ENCODE measurements at places on chromosomes 3 and 15.

GRCh38 chr3:129947538-129948240 lies 26.8 kb upstream of the TRH start:
- no peak for DNase-seq

- no peak for DNase-seq
These were observed 21.4 kb upstream of the MUC20 start for GRCh38 chr3:195699388-195699771.

DNA sequence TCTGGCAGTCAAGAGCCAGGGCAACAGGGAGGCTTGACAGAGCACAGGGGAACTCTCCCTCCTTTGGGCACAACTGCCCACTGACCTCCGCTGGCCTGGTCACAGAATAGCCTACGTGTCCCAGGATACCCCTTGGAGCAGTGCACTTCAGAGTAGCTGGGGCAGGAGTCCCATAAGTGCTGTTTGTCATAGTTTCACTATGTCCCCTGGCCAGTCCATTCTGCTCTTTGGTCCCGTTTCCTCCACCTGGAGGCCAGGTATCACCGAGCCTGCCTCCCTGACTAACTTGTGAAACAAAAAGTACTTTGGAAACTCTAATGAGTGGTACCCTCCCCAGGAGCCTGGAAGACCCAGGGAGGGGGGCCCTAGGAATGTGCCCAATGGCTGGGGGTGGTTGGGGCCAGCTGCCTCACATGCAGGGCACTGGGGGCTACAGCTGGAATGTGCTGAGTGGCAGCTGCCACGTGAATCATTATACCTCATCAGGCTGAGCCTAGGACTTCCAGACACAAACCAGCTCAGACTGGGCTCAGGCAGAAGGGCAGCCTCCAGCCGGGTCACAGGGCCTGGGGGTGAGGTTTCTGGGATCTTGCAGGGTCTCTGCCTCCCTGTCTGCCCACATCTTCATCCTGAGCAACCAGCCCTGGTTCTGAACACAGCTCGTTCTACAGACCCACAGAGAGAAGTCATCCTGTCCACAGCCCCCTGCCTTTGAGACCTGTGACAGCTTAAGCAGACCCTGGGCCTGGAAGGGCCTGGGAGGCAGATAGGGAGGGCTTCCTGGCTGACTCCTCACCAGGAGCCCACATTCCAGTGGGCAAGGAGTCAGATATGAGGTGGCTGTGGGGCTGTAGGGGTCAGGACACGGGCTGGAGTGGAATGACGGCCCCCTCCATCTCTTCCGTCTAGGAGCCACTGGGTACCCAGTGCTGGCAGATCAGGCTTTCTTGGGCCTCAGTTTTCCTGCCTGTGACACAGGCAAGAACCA lies 914 bp upstream of the PTH1R start:
- DNase-seq: no peak

DNA sequence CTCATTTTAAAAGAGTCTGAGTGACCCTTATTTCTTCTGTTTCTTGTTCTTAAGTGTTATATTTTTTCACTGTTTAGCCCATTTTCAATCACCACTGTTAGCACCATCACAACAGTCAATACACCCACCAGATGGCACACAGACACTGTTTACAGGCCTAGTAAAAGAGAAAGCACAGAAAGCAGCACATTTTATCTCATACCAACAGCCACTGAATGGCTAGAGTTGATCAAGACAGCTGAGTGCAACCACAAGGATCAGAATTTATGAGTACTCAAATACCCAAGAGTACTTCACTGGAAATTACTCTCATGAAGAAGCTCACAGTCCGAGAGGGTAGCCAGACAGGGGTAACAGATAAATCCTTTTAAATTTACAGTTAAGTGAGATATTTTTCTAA lies 127.0 kb downstream of the TFDP2 start:
- DNase-seq: no peak

DNA sequence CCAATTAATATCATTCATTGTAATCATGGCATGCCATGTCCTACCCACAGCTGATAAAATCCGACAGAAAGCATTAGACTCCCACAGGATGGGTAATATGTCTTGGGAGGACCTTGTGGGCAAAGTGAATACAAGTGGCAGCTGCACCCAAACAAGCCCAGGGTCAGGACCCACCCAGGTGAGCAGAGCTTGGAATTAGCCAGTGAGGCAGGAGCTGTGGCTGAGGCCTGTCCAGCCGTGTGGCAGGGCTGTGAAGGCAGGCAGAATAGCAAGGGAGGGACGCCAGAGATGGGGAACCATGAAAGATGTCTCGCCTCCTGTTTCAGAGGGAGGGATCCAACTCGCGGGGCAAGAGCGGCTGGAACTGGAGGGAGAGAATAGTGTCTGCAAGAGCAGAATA lies 74.5 kb downstream of the PPCDC start:
- DNase-seq: no peak

GRCh38 chr3:9384141-9384828 lies 13.1 kb upstream of the SETD5 start:
- DNase-seq: no peak

DNA sequence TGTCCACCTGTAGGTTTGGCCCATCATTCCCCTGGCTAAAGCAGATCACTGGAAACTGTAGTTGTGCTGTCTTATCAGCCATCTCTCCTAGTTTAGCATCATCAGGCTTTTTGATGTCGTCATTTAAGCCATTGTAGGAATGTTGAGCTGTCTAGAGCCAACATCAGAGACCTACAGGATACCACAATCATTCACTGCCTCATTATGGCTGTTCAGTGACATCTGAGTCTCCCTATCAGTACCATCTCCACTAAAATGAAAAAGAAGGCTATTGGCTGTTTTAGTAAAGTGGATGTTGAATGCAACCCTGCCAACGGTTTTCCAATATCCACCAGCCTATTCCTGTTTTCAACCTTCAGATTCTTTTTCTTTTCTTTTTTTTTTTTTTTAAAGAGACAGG lies 29.2 kb downstream of the RLBP1 start:
- no peak for DNase-seq

GRCh38 chr3:12484983-12485327 lies 675 bp downstream of the TSEN2 start:
- no peak for DNase-seq

- DNase-seq: no peak
These were observed 35.5 kb downstream of the USF3 start for GRCh38 chr3:113660896-113661295.

DNA sequence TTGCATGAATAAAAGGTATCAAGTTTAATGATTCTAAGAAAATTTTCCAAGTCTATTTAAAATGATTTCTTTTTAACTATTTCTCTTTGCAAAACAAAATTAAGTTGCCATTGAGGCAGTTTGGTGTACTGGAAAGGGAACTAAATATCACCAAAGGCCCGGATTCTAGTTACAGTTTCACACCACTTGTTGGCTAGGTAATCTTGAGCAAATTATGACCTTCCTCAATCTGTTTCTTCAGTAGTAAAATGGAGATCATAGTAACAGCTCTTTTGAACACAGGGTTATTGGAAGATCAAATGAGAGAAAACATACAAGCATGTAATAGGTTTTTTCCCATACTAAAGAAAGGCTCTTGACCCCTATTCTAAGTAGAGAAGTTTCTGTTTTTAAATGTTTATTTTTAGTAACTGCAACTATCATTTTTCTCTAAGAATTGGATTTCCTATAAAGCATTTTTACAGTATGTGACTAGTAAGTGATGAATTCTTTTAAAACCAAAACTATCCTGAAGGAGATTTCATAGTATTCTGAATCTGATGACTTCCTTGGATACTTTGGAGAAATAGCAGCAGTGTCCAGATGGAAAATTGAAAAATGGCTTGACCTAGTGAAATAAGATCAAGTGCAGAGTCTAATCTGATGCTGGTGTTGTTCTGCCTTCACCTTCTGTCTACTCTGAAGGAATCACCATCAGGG lies 15.7 kb downstream of the SCAANT1 start:
- no peak for DNase-seq

DNA sequence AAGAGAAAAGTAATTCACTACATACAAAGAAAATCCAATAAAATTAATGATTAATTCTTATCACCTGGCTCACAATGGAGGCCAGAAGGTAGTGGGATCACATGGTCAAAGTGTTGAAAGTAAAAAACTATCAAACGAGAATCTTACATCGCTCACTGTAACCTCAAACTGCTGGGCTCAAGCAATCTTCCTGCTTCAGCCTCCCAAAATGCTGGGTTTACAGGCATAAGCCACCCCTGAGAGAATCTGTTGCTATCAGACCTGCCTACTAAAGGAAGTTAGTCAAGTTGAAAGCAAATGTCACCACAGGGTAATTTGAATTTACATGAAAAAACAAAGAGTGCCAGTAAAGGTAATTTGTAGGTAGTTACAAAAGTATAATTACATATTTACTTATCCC lies 103.3 kb downstream of the PCCB start:
- DNase-seq: no peak

- no peak for DNase-seq
These were observed 838.3 kb upstream of the ROBO1 start for GRCh38 chr3:80606073-80606472.

DNA sequence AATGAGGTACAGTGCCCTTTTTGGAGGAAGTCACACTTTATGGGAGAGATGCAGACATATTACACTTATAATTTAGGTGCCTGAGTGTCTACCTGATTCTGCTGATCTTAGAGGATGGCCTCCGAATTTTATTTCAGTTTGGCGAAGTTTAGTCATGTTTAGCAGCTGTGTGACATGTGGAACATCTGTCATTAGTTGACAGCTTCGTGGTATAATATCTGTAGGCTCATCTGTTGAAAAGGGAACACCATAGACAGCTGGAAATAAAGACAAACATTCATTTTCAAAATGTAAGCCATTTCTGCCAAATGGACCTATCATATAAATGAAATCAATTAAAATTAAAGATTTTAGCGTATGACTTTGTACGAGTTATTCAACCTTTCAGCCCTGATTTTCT lies 165.4 kb downstream of the CFAP20DC start:
- no peak for DNase-seq

DNA sequence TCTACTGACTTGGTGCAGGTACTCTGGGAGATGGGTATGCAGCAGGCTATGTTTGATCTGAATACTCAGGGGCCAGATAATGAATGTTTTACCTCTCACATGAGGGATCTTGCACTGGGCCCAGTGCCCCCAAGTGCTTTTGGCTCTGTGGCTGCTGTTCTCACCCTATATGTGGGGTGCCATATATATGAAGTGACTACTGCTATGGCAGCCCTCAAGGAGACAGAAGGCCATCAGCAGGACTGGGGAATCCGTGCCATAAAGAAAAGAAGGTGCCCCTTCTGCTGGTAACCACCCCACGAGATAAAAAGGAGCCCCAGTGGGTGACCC lies 302.1 kb downstream of the ZPLD1 start:
- no peak for DNase-seq

GRCh38 chr3:60552581-60552980 lies 698.7 kb downstream of the FHIT start:
- no peak for DNase-seq

DNA sequence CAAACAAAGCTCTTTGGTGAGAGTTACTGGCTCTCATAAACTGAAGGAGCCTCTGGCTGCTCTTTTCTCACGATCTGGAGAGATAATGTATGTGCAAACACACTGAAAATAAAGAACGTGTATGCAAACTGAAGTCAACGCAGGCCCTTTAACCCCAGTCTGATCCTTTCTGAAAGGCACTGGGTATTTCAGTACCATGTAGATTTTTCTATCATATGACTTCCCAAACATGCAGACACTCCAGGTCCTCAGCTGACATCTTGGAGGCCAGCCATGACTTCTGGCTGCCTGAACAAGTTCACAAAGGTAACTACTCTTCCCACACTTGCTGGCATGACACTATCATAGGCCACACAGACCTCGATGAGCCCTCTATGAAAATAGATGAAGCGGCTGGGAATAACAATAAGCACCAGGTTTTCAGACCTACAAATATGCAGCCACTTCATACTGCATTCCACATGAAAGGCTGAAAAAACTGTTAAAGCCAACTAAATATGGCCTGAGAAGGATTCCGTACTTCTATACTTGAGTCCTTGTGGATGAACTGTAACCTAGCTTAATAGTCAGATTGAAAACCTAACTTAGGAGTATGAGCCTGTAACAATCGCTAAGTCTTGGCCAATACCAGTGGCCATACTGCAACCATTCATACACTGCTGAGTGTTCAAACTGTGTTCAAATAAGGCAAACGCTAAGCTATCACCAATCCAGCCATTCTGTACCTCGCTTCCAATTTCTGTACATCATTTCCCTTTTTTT lies 121.3 kb downstream of the THRB start:
- no peak for DNase-seq

- DNase-seq: no peak
These were observed 6.2 kb downstream of the SEMA3F start for GRCh38 chr3:50161320-50161719.

- no peak for DNase-seq
These were observed 134.1 kb upstream of the MNS1 start for GRCh38 chr15:56598991-56599390.

DNA sequence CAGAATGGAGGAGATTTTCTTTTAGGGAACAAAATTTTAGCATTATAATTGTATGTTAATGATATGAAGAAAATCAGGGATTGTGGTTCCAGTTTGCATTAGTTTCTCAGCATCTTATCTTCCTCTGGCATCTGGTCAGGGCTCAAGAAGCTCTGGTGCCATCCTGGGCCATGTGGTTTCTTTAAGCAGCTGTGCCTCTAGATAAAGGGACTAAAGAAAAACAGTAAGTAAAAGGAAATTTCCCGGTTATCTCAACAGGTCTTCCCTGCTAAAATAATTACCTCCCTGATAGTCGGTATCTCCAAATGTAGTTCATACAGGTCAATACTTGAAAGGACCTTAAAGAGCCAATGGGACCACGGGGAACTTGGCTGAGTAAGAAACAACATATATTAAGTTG lies 375.1 kb upstream of the RBMS3 start:
- no peak for DNase-seq

GRCh38 chr3:197256836-197257444 lies 41.5 kb downstream of the DLG1 start:
- DNase-seq: peak; percentile 12

DNA sequence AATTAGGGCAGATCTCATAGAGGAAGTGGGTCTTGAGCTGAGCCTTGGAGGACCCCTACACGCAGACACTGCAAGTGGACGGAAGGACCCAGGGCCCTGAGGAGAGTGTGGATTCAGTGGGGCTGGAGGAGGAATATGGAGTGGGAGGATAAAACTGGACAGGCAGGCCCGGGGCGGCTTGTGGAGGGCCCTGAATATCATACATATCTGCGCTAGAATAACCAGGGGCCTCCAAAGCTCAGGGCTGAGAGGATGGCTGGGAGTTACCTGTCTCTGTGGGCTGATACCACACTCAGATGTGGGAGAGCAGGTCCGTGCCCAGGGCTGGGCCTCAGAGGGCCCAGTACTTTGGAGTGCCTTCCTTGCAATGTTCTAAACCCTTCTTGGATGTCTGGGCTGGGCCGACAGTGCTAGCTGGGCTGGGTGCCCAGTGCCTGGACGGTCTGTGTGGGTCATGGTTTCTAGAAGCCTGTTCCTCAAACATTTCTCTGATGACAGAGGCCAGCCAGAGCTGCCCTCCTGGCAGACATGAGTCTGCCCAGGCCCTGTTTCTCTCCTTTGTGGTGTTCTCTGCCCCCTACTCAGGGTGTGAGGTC lies 29.6 kb downstream of the CHRD start:
- no peak for DNase-seq

GRCh38 chr3:127207727-127208482 lies 15.0 kb downstream of the PRR23E start:
- DNase-seq: no peak

Data from stimulated activated naive CD4-positive, alpha-beta T cell treated with Interleukin-2 at 50 U/mL for 16 hours (primary cell).